ENCODE measurements at places on chromosomes 16 and 17.

DNA sequence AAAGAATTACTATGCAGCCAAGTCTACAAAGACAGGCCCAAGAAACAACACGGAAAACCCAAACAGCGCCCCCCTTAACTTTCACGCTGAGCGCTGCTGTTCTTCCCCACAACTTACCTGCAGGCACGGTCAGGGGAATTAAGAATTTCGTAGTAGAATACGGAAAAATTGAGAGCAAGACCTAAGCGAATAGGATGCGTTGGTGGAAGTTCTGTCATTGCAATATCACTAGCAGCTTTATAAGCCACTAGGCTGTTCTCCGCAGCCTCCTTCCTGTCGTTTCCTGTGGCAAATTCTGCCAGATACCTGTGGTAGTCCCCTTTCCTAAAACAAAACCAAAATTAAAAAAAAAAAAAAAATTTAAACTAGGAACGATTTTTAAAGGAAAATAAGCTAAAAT lies 39.0 kb downstream of the YWHAE start:
- no peak for DNase-seq

GRCh38 chr16:28027055-28027454 lies 36.5 kb downstream of the GSG1L start:
- no peak for DNase-seq

DNA sequence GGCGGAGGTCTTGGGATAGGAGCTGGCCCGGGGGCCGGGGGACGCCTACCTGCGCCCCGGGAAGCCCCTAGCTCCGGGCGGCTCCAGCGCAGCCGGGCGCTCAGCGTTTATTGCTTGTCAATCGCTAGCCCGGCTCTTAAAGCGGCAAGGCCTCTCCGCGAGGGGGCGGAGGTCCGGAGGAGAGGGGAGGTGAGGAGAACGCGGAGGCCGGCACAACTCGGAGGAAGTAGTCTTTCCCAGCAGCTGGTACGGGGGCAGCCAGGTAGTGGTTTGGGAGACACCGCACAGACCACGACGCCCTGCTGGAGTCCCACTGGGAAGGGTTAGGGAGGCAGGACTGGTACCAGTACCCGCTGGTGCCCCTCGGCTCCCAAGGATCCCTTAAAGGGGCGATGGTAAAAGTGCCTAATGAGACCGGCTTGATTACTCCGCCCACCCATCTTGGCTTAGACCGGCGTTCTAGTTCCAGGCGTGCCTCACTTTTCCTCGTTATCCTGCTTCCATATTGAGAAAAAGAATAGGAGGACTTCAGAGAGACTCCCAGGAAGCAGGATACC lies at the start of gene MPP2:
TSS of gene MPP2 (minus strand) at position 112 of the 557 bp plus-strand sequence. CDS start 3,076 bp downstream, outside the sequence.
- no peak for DNase-seq

- DNase-seq = no peak
Measured at GRCh38 chr17:7807206-7807605, 26.8 kb upstream of the KDM6B start.

DNA sequence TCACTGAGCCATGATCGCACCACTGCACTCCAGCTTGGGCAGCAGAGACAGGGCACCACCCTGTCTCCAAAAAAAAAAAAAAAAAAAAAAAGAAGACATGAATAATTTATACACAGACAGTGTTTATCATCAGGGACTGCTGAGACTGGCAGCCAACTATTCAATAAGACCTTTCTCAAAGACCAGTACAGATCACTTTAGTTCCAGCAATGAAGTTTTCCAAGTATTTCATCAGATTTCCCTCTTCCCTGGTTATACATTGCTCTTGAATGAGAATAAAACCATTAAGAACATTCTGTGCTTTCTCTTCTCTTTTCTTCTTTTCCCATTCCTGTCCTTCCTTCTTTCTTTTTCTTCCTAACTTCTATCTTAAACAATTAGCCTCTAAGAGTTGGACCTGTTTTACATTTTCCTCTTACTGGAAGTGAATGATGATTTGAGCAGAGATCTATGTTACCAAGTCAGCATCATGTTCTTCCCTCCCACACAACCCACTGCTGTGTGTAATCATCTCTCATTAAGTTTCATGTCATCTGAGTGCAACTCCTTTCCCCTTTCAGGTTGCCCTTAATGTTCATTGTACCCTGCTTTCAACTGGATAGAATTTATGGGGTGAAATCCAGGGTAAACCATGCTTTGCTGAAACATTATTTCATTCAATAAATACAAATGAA lies 35.9 kb upstream of the SMIM36 start:
- DNase-seq = no peak

Measured in activated naive CD4-positive, alpha-beta T cell treated with anti-CD3 and anti-CD28 coated beads, Interleukin-2, amount 50 U/mL, for 72 hours (primary cell).